ENCODE measurements at places on chromosomes 12 and 14. TPM values are rescaled to one million over a fixed set of nuclear protein-coding genes. Genes with fewer than 3 reads are reported as not detected.

Gene PDE6H
- total RNA-seq = not detected

Gene TCL1B
- not detected for total RNA-seq

Gene BEST3
- total RNA-seq = not detected

Gene MYH6
- total RNA-seq = not detected

Gene RD3L
- not detected for total RNA-seq

Gene RHEBL1
- 8.8 TPM for total RNA-seq

DNA sequence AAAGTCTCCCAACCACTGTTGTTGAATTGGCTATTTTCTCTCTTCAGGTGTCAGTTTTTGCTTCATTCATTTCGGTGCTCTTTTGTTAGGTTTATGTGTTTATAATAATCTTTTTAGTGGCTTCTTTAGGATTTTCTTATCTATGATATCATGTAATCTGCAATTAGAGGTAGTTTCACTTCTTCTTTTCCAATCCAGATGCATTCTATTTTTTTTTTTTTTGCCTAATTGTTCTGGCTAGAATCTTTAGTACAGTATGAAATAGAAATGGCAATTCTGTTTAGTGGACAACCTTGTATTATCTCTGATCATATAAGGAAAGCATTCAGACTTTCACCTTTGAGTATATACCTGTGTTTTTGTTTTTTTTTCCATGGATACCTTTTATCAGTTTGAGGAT is 17.4 kb downstream of the CNOT2 start:
- no peaks in the 10 kb centered on the region for H3K27me3 ChIP-seq
- no peak for DNase-seq
- H3K27ac ChIP-seq = no peak overlapping the region
- no peaks in the 10 kb centered on the region for H3K4me1 ChIP-seq
- peaks cover 4% of the 10 kb centered on the region for H3K36me3 ChIP-seq

GRCh38 chr12:23731035-23731434 is 218.4 kb downstream of the SOX5 start:
- H3K27me3 ChIP-seq = no peaks in the 10 kb centered on the region
- no peak overlapping the region for H3K27ac ChIP-seq
- no peaks in the 10 kb centered on the region for H3K36me3 ChIP-seq

DNA sequence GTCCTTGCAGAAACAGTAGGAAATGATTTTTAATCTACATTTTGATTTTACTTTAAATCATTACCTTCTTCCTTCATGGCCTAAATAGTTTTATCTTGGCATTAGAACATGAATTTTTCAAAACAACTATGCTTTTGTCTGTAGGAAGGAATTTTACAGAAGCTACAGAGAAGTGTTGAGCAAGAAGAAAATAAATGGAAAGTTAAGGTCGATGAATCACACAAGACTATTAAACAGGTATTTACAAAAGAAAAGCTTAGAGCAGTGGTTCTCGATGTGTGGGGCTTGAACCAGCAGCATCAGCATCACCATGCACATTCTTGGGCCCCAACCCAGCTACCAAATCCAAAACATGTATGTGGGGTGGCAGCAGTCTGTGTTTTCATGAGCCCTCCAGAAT is 91.6 kb downstream of the KTN1 start:
- H3K27me3 ChIP-seq = no peaks in the 10 kb centered on the region
- peaks cover 72% of the 10 kb centered on the region for H3K36me3 ChIP-seq
- no peak overlapping the region for H3K27ac ChIP-seq
- no peaks in the 10 kb centered on the region for H3K4me1 ChIP-seq
- no peak for DNase-seq
- H3K4me3 ChIP-seq = no peak overlapping the region

GRCh38 chr14:64209444-64210131 is 84.6 kb downstream of the ESR2 start:
- H3K36me3 ChIP-seq = peaks cover 13% of the 10 kb centered on the region
- no peak overlapping the region for H3K27ac ChIP-seq
- no peak for DNase-seq
- H3K4me1 ChIP-seq = no peaks in the 10 kb centered on the region

- no peaks in the 10 kb centered on the region for H3K4me1 ChIP-seq
- no peaks in the 10 kb centered on the region for H3K36me3 ChIP-seq
- DNase-seq = no peak
- H3K27ac ChIP-seq = no peak overlapping the region
Observed at GRCh38 chr12:111807232-111807631, 34.8 kb upstream of the MAPKAPK5 start.

- peaks cover 2% of the 10 kb centered on the region for H3K4me1 ChIP-seq
Observed at GRCh38 chr12:109824731-109825130, 8.5 kb downstream of the TRPV4 start.

DNA sequence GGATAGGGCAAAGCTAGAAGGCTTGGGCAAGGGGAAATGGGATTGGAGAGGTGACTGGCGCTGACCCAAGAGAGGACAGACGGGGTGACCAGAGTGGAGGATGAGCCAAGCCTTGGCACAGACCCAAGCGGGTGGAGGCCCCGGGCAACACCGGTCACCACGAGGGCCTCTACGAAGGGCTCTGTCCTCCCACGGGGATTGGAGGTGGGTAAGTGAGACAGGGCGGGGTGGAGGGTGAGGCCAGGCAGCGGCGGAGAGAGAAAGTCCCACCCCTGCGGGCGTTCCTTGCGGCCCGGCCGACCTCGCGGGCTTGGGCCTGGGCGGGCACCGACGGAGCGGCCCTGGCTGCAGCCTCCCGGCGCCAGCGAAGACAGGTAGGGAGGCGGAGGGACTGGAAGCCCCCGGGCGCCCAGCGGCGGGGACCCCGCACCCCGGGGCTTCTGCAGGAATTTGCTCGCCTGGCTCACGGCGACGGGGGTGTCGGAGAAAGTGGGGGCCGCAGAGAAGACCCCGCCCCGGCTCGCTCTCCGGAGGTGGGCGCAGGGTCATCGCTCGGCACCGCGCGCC is at the start of gene PAPLN:
Gene PAPLN (plus strand): TSS at position 288 of the 567 bp plus-strand sequence. CDS start 2,273 bp downstream, outside the sequence.
- no peak for DNase-seq
- no peak within 1 kb of the TSS for H3K4me3 ChIP-seq
- peaks cover 7% of the 10 kb centered on the region for H3K27me3 ChIP-seq
- peaks cover 12% of the 10 kb centered on the region for H3K4me1 ChIP-seq
- no peak within 1 kb of the TSS for H3K27ac ChIP-seq

- DNase-seq = peak; percentile 57
- H3K4me3 ChIP-seq = peak overlapping the region; percentile 93
- H3K4me1 ChIP-seq = peaks cover 8% of the 10 kb centered on the region
- H3K27ac ChIP-seq = peak overlapping the region; percentile 96
- H3K36me3 ChIP-seq = peaks cover 8% of the 10 kb centered on the region
Observed at GRCh38 chr14:31205681-31206535, 1.7 kb downstream of the HECTD1 start.

DNA sequence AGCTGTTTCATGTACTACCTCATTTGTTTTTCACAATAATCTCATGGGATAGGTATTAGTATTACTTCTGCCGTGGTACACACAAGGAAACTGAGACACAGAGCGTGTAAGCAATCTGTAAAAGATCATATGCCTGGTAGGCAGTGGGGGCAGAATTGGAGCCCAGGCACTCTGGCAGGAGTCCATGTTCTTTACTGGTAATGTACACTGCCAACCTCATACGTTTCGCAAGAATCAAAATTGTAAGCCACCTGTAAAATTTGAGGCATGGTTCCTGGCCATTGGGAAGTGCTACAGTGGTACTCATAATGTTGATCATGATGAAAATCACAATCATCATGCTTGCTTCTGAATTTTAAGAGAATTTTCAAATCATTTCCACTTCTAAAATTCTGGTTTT is 40.7 kb downstream of the TMTC1 start:
- peaks cover 63% of the 10 kb centered on the region for H3K36me3 ChIP-seq
- peaks cover 16% of the 10 kb centered on the region for H3K4me1 ChIP-seq
- DNase-seq = no peak
- no peaks in the 10 kb centered on the region for H3K27me3 ChIP-seq
- H3K4me3 ChIP-seq = no peak overlapping the region

- H3K4me3 ChIP-seq = no peak overlapping the region
- H3K27me3 ChIP-seq = no peaks in the 10 kb centered on the region
- peaks cover 25% of the 10 kb centered on the region for H3K4me1 ChIP-seq
- H3K27ac ChIP-seq = no peak overlapping the region
Observed at GRCh38 chr14:100393906-100394732, 71.0 kb downstream of the SLC25A47 start.

DNA sequence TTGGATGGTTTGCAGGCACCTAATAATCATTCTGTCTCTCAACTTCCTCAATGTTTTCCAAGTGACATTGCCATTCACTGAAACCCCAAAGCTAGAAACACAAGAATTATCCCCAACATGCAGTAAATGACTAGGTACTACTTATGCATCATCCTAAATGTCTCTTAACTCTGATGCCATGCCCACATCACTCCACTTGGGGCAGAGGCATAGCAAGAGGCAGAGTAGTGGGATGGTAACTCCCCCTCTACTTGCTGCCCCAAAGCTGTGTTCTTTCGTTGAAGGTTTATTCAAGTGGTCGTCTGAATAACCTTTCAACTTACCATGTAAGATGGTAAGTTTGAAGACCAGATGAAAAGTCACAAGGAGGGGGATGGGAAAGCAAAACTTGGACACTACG is 77.9 kb upstream of the SOX5 start:
- no peak overlapping the region for H3K4me3 ChIP-seq
- no peak overlapping the region for H3K27ac ChIP-seq
- DNase-seq = no peak
- H3K27me3 ChIP-seq = no peaks in the 10 kb centered on the region

Measured in SJCRH30 (cell line).